T-helper 2 cell treated with Interferon-gamma antibody and Interleukin-4, amounts not matched to agents 5 μg/mL and 100 μg/mL, for 36 hours (primary cell): ENCODE measurements at places on chromosomes 5 and 9.

DNA sequence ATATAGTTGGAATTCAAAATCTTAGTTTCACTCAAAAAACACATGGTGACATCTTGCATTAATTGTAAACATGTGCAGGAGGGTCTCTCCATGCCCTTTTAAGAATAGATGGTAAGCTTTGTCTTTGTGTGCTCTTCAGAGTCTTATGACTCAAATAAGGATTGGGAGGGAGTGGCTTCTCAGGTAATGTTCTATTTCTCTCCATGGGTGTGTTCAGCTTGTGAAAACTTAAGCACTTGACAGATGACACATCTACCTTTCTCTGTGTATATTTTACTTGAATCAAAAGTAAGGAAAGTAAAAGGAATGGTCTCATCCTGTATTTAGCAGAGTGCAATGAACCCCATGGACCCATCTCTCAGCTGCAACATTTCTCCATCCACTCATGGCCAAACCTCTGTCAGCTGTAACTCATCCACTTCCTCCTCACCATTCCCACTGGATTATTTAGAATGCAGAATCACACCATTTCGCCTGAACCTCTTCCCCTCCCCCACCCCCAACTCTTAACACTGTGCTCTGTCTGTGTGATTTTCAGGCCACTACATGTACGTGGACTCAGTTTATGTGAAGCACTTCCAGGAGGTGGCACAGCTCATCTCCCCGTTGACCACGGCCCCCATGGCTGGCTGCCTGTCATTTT is 82.1 kb downstream of the MAMDC2 start:
- DNase-seq: no peak

DNA sequence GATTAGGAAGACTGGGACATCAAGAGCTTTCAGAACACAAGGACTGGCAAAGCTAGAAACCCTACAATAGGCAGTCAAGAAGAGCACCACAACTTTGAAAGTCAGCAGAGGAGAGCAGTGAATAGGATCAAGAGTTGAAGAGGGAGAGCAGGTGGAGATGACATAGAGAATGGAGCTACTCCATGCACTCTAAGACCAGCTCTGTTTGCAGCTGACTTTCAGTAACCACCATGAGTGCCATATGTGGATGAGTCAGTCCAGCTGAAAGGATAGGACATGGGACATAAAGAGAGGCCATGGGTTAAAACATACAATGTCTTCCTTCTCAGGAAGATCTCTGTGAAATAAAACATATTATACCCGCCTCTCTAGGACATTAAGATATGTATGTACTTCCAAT is 289.1 kb upstream of the KLF4 start:
- DNase-seq: no peak

- no peak for DNase-seq
Measured at GRCh38 chr5:174376056-174376455, 330.6 kb downstream of the NSG2 start.

DNA sequence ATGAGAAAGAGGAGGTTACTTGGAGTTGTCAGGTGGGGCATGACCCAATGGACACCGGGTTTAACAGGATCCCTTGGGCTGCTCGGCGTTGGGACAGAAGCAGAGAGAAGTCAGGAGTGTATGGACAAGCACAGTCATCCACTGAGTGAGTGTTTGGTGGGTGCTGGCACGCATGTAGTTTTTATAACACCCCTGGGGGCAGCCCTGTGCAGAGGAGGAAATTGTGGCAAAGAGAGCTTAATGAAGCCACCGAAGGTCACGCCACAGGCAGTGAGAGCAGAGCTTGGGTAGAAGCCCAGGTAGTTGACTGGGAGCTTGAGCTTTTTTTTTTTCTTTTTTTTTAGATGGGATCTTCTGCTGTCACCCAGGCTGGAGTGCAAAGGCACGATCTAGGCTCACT is 43.2 kb upstream of the IER5L start:
- no peak for DNase-seq

GRCh38 chr9:36665921-36666431 is 93.3 kb downstream of the MELK start:
- DNase-seq: no peak

DNA sequence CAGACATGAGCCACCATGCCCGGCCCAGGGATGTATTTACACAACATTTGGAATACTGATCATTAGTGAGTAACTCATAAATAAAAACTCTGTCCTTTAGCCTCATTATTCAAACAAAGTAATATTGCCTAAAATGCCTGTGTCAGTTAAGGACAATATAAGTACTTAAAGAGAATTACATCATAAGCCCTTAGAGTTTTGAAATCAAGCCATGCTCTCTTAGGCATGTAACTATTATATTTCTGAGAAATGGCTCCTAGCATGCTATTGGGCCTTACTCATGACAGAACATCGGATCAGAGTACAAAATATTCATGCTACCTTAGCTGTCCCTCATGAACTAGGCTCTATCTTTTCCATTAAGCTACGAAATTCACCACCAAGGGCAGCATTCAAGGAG is 309.3 kb downstream of the CHSY3 start:
- no peak for DNase-seq

- no peak for DNase-seq
Measured at GRCh38 chr5:176744584-176744965, 65.8 kb upstream of the UNC5A start.

- DNase-seq: no peak
Measured at GRCh38 chr5:28281351-28281750, 1243.0 kb upstream of the CDH9 start.
